ENCODE measurements at places on chromosomes 5 and 9.
A peak's percentile ranks its signal among the peaks of the same experiment; 100 is the strongest.

DNA sequence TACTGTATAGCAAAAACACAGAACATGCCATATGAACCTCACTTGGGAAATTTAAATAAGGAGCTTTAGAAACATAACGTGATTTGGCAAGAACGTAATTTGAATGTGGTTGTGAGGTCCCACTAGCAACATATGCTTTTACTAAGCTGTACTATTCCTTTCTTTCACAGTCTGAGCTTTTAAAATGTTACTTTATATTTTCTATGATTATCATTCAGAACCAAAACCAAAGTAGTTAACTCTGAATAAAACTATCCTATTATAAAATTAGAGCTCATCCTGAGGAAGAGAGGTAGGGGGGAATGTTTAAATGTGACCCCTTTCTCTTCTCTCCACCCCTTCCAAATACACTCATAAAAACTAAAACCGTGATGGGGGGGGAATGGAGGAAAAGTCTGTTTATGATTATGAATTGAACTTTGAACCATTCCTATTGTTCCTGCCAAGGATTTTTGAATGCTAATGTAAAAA is 435.7 kb downstream of the NFIB start:
- no peak for DNase-seq

DNA sequence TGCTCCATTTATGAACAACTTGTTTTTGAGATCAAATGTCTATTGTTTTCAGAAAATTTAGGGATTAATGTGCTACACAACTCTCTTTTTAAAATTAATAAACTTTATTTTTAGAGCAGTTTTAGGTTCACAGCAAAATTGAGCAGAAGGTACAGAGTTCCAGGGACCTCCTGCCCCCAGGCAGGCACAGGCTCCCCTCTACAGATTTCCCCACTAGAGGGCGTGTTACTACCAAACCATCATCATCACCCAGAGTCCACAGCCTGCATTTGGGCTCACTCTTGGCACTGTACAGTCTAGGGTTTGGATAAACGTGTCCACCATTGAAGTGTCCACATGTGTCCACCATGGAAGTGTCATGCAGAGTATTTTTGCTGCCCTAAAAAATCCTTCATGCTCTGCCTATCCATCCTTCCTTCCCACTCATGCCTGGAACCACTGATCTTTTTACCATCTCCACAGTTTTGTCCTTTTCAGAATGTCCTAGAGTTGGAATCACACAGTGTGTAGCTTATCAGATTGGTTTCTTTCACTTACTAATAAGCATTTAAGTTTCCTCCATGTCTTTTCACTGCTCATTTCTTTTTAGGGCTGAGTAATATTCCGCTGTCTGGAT is 61.7 kb downstream of the MRPL36 start:
- peak; percentile 80 for DNase-seq

GRCh38 chr5:135376961-135377624 is 21.9 kb downstream of the MACROH2A1 start:
- peak; percentile 45 for DNase-seq

- no peak for DNase-seq
Observed at GRCh38 chr9:87898151-87898550, 15.5 kb downstream of the SPATA31E1 start.

DNA sequence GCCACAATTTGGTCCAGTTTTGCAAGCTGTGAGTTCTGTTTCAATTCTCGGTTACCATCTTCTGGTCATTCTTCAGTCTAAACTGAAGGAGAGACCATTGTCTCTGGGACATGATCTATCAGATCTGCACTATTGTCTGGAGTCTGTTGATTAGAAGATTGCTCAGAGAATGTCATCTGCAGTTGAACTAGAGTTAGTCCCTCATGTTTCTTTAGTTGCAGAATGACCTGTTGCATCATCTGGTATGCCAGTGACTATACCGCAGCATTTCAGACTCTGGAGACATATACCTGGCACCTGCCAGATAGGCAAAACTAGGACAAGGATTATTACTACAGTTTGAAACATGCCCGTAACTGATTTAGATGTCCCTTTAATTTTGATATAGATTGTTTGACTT is 194.8 kb downstream of the LRRC70 start:
- no peak for DNase-seq

DNA sequence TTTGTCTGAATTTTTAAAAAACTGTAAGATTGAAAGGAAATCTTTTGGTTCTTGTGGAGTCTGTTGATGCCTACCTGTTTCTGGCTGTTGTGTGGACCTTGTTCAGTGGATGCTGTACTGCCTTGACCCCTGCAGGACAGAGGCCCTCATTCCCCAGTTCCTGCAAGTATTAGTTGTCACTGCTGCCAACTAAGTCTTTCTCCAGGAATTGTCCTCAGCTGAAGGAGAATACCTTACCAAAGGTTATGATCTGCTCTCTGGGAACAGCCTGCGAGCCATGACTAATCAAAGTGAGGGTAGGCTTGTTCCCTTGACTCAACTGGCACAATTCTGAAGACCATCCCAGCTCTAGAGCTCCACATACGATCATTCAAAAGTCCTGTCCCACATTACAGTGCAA is 145.3 kb upstream of the FST start:
- DNase-seq: no peak

GRCh38 chr5:142819825-142820224 is 49.6 kb downstream of the ARHGAP26 start:
- DNase-seq: no peak

DNA sequence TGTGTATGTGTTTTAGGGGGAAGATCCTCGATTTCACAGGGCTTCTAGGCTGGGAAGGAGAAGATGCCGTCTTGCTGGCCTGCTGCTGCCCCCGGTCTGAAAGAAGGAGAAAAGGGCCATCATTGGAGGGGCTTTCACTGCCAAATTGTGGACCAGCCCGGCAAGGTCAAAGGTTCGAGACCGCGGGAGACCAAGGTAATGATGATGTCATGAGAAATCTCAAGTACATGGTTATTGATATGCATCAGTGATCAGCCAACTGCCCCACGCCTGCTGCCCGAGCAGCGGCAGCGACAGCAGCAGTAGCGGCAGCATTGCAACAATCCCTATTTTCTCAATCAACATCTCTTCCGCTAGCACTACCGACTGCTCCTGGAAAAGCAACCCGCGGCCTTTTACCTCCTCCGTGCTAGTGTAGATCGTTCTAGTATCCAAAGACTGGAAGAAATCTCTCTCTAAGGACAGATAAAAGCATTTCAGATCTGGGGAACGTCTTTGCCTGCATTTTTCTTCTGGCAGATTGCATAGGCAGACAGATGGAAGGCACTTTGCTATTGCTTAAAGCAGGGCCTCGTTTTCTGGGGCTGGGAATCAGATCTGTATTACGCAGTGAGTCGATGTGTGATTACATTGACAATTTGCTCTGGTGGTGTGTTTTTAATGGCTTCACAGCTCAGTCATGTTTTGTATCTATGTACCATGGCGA is 215.3 kb downstream of the MEF2C start:
- DNase-seq: no peak

GRCh38 chr5:145062280-145063062 is 772.7 kb downstream of the PRELID2 start:
- DNase-seq: no peak

DNA sequence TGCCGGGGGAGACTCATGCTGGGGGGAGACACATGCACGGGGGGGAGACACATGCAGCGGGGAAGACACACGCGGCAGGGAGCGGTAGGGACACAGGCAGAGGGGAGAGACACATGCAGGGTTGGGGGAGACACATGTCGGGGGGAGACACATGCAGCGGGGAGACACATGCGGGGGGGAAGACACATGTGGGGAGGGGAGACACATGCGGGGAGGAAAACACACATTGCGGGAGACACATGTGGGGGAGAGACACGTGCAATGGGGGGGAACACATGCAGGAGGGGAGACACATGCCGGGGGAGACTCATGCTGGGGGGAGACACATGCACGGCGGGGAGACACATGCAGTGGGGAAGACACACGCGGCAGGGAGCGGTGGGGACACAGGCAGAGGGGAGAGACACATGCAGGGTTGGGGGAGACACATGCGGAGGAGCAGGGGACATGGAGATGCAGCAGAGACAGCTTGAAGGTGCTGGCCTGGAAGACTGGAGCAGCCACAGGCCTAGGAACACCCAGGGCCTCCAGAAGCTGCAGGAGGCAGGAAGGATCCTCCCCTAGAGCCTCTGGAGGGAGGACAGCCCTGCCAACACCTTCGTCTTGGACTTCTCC is 20.3 kb upstream of the OLFM1 start:
- no peak for DNase-seq

Measured in GM20000 (cell line).